ENCODE measurements at places on chromosomes 6 and 20.

DNA sequence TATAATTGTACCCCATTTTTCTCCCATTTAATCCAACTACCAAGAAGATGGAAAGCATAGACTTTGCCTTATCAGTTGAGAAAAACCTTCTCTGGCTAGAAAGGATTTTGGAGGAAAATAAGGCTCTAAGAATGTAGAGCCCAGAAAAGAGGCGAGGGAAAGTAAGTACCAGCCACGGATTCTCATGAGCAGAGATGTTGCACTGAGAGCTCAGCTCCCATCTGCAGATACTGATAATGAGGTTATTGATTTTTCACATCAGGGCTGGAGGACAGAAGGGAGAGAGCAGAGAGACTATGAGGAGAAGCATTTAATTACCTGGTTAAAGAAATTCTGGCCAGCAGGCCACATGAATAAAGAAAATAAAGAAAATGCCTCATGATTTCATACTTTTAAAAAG is 104.4 kb upstream of the FAM184A start:
- no peak for DNase-seq

GRCh38 chr20:36606158-36607066 is 833 bp downstream of the RAB5IF start:
- DNase-seq: peak; percentile 37

- DNase-seq: no peak
These were observed 115.5 kb downstream of the DOK5 start for GRCh38 chr20:54590856-54591255.

DNA sequence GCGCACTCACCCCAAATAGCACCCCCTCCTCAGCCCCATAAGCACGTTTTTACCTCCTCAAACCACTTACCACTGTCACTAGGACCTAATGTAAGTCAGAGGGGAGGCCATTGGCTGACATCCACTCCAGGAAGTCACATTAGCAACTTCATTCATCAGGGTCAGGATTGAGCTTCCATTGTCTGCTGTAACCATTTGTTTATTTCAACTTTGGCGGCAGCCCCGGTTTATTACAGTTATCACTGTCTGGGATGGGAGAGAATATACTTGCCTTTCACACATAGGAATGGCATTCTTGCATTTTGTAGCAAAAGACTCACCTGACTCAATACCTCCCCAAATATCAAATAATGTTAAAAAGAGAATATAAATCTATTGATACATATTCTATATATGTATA is 38.3 kb downstream of the MAFB start:
- DNase-seq: no peak

- DNase-seq: no peak
These were observed 147.6 kb downstream of the KIF6 start for GRCh38 chr6:39577446-39578165.

DNA sequence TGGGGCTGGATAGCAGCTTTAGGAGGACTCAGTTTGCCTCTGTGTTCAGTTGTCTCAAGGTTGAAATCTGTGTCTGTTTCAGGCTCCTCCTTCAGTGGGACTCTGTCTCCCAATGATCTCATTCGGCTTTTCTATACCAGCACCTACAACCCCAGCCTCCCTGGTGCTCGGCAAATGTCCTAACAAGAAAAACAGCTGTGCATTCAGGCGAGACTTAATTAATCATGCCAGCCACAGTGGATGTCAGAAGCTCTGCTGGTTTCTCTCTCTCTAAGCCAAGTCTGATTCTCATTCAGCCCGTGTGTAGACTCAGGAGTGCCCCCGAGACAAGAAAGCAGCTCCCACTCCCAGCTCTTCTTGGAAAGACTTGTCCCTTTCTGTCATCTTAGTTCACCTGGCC is 46.8 kb downstream of the SUN5 start:
- no peak for DNase-seq

DNA sequence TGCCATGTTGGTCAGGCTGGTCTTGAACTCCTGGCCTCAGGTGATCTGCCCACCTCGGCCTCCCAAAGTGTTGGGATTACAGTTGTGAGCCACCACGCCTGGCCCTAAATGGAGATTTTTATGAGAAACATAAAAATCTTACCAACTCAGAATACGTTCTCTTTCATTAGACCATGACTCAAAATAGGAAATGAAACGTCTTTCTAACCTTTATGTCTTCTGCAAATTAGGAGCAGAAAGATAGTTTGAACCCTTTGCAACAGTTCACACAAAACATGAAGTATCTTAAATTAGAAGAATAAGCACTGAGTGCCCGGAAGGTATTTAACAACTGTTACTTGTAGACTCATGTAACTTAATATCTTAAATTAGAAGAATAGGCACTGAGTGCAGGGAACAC is 48.3 kb downstream of the AHI1 start:
- no peak for DNase-seq

DNA sequence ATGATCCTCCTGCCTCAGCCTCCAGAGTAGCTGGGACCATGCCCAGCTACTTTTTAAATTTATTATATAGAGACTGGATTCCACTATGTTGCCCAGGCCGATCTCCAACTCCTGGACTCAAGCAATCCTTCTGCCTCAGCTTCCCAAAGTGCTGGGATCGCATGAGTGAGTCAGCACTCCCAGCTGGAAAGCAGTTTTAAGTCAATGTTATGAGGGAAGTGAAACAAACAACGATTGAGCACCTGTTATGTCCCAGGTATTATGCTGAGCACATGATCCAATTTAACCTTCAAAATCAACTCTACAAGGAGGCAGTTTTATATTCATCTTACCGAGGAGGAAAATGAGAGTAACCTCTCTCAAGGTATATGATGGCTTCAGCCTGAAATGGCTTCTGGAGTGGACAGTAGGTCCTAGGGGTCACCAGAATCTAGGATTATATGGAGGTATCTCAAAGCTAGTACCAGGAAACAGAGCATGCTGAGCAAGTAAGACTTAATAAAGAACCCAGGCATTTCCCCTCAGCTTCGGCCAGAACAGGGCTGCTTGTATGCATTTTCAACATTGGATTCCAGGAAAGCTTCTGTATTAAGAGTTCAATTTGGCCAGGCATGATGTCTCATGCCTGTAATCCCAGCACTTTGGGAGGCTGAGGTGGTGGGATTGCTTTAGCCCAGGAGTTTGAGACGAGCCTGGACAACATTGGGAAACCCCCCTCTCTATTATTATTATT is 55.0 kb downstream of the EDN1 start:
- no peak for DNase-seq

DNA sequence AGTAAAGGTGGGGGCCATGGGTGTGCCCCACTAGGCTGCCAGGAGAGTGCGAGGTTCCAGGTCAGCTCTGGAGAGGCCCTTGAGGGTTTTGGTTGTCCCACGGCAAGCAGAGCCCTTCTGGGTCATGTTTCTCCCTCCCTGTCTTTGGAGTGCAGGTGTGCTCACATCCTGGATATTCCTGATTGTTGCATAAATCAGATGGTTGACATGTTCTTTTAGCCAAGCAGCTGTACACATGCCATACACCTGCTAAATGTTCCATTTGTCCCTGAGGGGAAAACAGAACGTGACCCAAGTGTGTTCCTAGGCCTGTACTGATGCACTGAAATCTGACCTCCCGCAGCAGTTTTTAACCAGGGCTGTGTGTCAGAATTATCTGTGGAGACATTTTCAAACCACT is 77.5 kb upstream of the BEND3 start:
- no peak for DNase-seq

GRCh38 chr6:104357928-104358327 is 501.8 kb downstream of the HACE1 start:
- DNase-seq: no peak

DNA sequence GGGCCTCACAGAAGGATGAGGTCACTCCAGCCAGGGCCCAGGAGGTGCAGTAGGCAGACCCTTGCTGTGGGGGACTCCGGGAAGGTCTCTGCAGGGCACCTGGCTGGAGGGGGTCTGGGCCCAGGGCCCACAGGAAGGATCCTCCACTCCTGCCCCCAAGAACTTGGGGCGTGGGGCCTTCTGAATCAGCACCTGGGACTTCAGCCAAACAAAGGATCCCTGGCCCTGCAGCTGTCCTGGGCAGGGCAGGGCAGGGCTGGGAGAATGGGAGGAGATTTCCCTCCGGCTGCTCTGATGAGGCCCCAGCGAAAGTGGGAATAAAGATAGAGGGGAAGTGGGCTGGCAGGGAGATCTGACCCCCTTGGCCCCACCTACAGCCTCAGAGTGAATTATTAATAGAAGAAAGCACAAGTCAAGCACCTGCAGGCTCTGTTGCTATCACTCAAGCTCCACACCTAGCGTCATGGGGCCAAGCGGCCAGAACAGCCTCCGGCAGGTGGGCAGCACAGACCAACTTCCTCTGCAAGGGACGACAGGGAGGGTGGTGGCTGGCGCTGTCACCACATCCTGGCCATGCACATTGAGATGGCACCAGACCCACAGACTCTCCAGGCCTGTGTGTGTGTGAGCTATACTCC is 61.6 kb upstream of the MRPS10 start:
- DNase-seq: peak; percentile 68

GRCh38 chr6:75494290-75494689 is 690 bp upstream of the FILIP1 start:
- no peak for DNase-seq

DNA sequence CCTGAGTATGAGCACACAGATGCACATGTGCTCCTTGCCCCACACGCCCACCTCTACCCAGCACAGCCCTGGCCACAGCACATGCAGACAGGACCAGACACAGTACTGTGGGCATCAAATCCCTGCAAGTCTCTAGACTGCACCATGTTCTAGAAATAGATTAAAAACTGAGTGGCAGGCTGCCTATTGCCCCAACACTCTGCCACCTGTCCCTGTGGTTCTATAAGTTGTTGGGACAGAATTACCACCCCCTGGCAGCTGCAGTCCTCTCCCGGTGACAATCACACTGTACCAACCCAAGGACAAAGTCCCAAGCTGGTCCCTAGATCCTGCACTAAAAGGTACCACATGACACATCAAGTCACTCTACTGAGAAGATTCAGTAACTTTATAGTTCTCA is 70.2 kb downstream of the B3GAT2 start:
- DNase-seq: no peak

DNA sequence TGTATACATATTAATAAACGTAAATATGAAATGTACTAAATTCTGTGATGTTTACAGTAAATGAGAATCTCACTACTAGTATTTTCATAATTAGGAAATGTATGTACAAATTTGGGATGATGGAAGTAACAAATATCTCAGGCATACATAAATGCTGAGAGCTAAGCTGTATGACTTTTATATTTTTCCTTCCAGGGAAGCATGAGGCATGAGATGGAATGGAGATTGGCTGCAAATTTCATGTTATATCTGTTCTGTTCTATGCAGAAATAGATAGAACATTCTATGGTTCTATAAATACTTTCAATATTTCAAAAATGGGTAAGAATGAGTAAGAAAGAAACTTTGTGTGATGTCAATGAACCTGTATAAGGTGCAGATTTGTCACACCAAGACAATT is 335.2 kb downstream of the KHDRBS2 start:
- DNase-seq: no peak

DNA sequence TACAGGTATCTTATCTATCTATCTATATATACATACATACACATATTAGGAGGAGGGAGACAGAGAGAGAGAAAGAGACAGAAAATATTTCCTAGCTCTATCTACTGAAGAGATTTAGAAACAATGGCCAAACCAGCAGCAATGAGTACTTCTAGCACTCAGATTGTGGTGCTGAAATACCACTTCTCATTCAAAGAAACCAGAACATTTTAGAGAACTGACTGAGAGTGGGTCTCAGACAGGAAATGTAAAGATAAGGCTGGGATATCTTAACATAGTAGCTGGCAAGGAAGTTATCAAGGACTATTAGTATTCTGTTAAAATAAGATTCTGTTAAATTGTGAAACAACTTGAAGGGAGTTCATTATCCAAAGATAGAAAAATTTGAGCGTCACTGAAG is 57.0 kb downstream of the DNAAF9 start:
- DNase-seq: no peak

DNA sequence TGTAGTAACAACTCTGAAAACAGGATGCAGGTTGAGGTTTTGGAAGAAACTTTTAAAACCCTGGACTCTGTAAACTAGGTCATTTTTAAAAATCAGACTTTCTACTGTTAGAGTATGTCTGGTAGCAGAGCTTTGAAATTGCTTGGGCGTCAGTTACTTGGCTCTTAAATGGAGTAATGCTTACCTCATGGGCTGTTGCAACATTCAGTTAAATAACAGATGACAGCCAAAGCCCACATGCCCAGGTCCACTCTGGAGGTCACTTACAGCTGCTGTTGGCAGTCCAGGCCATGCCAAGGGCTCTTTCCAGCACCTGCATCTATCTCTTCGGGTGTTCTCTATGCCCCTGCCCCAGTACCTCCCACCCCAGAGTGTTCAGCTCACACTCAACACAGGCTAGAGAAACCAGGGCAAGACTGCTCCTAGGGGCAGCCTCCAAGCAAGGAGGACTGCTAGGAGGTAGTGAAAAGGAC is 96.4 kb downstream of the BANF2 start:
- no peak for DNase-seq

- DNase-seq: no peak
These were observed 29.9 kb downstream of the MAPK13 start for GRCh38 chr6:36160147-36160760.

- DNase-seq: no peak
These were observed 103.5 kb upstream of the SIRPG start for GRCh38 chr20:1761116-1761515.

DNA sequence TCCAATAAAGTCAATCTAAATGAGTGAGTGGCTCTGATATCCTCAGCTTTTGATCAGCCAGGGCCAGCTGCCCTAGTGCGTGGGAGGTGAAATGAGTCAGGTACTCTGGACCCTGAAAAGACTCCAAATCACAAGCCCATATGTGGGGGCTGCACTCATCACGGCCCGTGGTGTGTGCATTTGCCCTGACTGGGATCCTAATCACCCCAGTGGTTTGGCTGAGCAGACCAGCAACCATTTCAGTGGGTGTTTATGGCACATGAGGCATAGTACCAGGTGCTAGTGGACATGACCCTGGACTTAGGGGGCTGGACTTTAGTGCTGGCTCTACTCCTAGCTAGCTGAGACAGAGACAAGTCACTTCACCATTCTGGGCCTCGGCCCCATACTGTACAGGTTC is 39.4 kb downstream of the SCML4 start:
- DNase-seq: no peak

DNA sequence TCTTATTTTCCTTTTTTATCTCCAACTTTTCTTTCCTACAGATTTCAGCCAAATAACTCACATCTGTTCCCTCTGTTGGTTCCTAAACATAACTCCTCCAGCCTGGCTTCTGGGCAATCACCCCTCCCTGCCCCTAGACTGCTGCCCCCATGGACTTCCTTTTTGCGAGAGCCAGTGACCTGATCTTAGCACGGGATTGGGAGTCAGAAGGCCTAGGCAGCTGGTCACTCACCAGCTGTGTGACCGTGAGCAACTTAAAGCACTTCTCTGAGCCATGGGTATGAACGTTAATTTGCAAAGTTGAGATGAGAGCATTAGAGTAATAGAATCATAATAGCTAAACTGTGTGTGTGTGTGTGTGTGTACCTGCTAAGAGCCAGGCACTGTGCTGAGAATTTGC is 4.5 kb upstream of the MMP9 start:
- DNase-seq: no peak

Data from left colon (tissue), 2 donors.